ENCODE measurements at places on chromosomes 1 and 21. TPM values are rescaled to one million over a fixed set of nuclear protein-coding genes. Genes with fewer than 3 reads are reported as not detected.

GRCh38 chr1:16013220-16013907 is 4.5 kb downstream of the HSPB7 start:
- DNase-seq: no peak

DNA sequence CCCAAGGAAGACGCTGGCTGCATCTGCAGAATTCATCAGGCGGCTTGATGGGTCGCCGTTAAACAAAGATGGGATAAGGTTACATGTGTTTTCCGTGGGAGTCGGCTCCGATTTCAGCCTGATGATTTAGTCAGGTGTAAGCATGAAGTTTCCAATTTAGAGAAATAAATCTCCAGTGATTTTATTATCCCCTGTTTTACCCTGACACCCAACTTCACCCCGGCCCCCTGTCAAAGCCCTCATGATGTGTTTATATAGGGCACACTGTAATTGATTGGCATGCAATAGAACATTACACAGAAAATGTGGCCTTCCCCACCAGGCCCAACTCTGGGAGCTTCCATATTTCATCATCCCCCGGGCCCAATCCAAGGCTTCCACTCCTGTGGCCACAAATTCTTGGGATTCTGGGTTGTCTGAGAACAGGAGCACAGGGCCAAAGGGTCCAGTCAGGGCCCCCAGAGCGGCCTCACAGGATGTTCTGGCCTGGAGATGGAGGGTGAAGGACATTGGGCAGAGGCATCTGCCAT is 72.5 kb downstream of the FOXD2 start:
- no peak for DNase-seq

GRCh38 chr1:9331016-9331415 is 38.3 kb downstream of the SPSB1 start:
- DNase-seq: no peak

DNA sequence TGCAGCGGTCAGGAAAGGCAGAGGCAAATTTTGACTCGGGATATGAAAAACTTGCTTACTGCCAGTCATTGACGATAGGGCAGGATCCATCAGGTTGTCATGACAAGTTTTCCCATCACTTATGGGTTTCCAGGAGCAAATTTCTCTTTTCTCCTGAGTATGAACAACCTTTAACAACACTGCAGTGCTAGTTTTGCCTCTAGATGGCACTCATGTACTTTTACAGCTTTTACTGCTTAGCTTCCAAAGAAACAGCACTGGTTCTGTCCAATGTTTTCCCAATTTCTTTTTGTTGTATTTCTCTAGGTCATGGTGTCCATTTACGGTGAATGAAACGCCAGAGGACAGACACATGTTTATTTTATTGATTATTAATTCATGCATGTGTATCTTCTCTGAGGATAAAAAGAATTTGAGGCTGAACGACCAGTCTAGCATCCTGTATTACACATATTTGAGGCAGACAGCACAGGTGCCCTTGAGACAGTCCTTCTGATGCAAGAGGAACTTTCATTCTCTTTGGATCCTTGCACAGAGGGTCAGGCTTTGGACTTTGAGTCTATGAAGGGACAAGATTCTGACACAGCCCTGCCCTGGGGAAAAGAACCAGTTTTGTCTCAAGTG is 112.3 kb upstream of the TRABD2B start:
- no peak for DNase-seq

DNA sequence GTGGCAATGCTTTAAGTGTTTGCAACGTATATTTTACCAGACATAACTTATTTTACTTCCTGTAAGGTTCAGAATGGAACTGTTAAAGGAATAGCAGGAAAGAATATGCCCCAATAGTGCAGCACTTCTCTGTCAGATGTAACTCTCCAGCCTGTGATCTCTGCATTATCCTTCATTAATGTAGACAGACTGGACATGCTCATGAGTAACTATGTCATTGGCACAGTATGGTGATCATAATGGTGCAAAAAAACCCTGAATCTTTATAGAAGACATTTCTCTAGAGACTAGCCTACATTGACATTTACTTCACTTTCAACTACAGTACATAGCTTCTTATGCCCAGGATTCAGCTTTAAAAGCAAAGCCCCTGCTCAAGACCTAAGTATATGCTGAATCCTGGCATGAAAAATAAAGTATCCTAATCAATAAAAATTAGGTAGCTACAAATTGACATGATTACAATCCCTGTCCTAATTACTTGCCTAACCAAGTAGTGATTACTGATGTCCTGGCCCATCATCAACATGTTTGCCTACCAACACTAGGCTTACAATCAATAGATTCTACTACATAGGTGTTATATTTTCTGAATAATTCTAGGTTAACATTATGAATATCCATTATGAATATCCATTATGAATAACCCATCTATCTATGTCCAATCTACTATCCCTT is 13.9 kb downstream of the COX20 start:
- DNase-seq: no peak

- DNase-seq: no peak
Measured at GRCh38 chr1:228219245-228219961, 11.6 kb downstream of the OBSCN start.

- no peak for DNase-seq
Measured at GRCh38 chr1:99371413-99371812, 107.1 kb downstream of the PLPPR4 start.

DNA sequence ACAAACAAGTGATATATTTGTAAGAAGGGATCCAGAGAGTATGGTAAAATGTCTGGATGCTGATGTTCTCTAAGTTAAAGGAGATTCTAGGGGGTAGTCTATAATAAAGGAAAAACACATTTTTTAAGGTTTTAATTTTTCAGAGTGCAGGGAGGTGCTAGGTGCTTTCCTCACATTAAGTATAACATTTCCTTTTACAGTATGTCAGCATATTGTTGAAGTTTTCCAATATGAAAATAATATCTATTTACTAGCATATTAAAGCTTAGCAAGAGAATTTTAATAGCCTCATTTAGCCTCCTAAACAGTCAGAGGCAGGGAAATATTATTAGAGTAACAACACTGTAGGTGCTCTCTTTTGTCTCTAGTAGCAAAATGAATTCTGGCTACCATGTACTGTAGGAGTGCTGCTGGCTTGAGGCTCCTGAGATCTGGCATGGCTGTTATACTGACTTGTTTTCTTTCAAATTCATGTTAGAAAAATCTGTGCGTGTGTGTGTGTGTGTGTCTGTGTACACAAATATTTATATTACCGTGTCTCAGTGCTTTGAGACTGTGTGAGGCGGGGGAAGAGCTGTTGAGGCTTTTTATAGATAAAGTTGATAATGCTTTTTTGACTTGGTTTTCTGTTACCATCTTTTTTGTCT is 71.0 kb downstream of the POU2F1 start:
- DNase-seq: no peak

DNA sequence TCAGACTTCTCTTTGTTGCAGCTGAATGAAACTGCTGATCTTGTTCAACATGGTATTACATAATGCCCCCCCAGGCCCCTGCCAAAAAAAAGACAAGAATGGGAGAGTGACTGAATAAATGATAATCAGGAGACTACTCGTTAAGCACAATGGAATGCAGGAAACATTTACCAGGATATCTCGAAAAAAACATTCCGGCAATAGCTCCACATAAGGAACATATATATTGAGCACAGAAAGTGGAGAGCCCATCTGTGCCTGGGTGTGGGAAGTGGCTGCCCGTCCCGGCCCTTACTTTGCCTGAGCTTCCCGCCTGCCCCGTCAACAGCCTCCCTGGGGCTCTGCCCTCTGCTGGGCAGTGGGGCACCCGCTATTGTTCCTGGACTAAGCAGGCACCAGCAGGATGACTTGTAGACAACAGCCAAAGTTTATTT is 13.3 kb downstream of the TRIM11 start:
- DNase-seq: no peak

DNA sequence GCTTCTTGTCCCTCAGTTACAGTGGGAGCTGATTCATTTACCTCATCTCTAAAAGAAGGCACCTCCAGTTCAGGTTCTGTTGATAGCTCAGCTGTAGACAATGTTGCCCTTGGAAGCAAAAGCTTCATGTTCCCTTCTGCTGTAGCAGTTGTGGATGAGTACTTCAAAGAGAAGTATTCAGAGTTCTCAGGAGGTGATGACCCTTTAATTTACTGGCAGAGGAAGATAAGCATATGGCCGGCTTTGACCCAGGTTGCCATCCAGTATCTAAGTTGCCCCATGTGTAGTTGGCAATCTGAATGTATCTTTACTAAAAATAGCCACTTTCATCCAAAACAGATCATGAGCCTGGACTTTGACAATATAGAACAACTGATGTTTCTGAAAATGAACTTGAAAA is 4.5 kb downstream of the ZBED6 start:
- DNase-seq: no peak

DNA sequence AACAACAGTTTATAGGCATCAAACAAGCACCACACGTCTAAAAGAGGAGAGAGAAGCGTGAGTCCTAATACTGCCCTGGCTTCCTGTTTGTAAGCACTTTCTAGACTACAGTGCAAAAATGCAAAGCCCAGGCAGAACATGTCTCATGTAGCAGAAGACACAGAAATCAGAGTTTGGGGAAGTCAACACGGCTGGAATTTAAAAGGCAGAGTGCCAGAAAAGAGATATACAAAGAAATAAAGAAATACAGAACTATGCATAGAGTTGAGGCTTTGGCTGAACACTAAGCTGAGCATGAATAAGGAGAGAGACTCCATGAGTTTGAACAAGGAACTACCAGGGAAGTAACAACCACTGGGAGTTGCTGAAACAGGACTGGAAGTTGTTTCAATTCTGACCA is 566.6 kb upstream of the NR5A2 start:
- no peak for DNase-seq

GRCh38 chr1:116203920-116204319 is 92.7 kb downstream of the MAB21L3 start:
- DNase-seq: no peak

GRCh38 chr1:19096036-19096833 is 113.8 kb downstream of the UBR4 start:
- no peak for DNase-seq

The RHBDL2 gene
- polyA plus RNA-seq: 0.31 TPM

The C1QC gene
- not detected for polyA plus RNA-seq

The TDRD10 gene
- 0.27 TPM for polyA plus RNA-seq
